LoVo (cell line): ENCODE measurements at places on chromosomes 1 and 21.

- peak; percentile 62 for DNase-seq
Measured at GRCh38 chr1:94805912-94806311, 14.2 kb upstream of the SLC44A3 start.

DNA sequence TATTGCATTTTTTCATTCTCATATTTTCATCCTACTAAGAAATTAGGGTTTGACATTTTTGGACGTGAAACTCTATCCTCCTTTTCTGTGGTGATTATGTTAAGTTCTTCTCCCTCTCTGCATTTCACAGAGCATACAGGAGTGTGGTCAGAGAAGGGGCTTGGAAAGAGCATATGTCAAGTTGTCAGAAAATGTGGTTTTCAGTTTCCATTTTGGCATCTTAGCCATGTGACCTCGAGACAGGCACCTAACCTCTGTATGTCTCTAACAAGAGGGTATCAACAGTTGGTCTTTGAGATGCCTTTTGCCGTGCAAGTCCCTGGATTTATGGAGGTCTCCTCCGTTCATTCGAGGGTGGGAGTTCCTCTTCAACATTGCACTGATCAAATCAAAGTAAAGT lies 140.7 kb downstream of the CYYR1 start:
- DNase-seq = no peak

DNA sequence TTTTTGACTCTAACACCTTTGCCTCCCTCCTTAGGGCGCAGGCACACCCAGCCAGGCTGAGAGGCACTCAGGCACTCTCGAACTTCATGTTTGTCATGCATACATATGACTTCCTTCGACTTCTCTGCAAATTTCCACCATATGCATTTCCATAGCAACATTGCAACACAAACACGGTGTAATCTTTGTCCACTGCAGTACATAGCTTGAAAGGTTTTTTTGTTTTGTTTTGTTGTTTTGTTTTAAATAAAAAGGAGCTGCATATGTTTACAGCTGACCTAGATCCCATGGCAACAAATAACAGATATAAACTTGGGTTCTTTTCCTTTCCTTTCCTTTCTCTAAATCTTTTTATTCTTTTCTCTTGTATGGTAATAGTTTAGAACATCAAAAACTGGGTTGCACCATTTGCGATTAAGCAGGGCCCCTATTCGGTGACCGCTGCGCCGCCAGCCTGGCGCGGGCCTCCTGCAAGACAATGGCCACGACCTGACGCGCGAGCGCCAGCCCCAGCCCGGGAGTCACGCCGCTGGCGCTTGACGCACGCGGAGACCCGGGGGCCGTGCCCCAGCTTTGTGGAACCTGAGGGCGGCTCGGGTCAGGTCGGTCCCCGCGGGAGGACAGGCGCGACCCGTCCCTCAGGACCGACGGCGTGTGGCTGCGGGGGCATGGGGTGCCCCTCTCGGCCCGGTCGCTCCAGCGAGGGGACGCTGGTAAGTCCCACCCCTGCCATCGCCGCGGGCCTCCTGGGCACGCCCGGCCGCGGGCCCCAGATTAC lies 35.2 kb downstream of the CCN1 start:
- no peak for DNase-seq

DNA sequence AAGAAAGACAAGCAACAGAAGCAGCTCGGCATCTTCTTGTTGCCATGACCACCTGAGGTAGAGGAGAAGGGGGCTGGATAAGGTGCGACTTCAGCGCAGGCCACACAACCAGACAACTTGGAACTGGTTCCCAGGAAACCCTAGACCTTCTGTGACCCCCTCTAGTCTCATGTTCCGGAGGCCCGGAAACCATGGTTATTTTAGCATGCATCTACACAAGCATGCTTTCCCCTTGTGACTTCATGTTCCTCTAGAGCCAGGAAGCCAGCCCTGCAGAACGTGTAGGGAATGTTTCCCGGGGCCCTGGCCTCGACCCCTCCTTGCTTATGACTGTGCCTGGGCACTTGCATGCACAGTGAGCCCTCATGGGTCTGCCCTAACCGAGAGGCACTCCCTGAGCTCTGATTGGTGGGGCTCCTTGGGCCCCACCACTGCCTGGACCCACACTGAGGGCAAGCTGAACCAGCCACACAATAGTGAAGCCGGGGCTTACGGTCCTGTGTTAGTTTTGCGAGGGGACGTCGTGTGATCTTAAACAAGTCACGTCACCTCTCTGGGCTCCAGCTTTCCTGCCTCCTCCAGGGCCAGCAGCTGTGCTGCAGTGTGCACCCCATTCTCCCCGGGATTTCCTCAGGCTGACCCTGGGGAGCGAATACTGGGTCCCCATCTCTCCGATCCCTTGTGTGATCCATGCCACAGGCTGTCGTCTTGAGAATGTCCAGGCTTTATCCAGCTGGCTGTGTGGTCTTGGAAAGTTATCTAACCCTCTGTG lies 12.0 kb upstream of the MX2 start:
- no peak for DNase-seq

- DNase-seq = no peak
Measured at GRCh38 chr1:207960346-207960745, 49.4 kb upstream of the CD34 start.

DNA sequence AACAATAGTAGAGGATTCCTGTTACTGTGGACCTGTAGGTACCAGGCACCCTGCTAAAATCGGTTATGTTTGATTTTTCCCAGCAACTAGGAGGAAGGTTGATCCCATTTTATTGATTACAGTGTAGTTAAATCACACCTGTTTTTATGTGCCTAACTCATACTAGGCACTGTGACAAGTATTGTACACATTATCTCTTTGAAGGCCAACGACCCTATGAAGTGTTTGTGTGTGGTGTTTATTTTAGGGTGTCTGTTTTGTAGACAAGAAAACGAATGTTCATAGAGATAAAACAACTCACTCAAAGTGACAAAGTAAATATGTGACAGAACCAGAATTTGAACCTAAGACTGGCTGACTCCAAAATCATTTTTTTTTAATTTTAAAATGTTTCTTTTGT lies 49.5 kb downstream of the FGGY start:
- no peak for DNase-seq

- no peak for DNase-seq
Measured at GRCh38 chr1:201142849-201143725, 11.2 kb downstream of the TMEM9 start.

DNA sequence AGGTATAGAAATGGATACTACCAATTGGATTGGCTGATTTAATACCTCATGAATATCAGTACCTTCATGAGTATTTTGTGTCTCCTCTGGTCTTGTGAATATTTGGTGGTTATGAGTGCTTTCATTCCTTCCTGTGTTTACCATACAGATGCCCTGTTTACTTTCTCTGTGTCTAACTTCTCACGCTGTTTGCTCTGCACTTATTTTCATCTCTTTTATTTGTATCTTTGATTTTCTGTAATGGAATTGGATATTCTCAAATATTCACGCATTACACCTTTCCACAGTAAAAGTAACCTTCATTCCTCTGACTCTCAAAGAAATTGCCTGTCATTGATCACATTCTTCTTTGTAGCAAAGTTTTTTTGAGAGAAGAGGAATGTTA lies 16.8 kb downstream of the CNST start:
- no peak for DNase-seq

- peak; percentile 27 for DNase-seq
Measured at GRCh38 chr1:51729824-51730301, 113.0 kb downstream of the OSBPL9 start.

DNA sequence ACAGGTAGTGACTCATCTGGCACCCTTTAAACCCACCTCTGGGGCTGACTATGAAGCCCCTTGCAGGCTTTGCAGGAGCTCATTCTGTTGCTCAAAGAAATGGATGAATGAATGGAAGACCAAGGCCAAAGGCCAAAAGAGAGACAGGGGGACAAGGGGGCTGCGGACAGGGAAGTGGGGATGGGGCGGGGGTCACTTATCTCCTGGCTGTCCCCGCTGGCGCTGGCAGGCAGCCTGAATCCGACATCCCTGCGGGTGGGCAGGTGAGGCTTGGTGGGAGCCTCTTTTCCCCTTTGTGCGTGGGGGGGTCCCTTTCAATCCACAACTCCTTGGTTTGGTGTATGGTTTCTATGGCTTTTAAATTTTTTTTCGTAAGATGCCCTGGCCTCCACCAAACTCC lies 239.6 kb upstream of the C1orf174 start:
- no peak for DNase-seq

- DNase-seq = no peak
Measured at GRCh38 chr1:226628612-226629155, 80.1 kb downstream of the STUM start.

- no peak for DNase-seq
Measured at GRCh38 chr1:98919211-98919610, 85.5 kb downstream of the PLPPR5 start.

DNA sequence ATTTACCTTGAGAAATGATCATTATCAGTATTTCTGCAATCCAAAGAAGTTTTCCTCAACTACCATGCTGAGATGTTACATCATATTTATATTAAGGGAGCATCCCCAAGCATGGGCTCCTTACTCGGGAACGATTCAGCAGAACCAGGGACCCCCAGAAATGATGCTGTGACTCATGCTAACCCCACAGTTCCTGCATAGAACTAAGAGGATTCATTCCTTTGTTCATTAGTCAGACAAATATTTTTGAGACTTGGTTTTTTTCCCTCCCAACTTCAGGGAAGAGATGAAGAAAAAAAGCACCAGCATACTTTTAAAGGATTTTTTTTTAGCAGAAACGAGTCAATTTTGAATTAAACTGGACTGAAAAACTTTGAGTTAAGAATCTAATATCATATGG lies 49.2 kb upstream of the COL24A1 start:
- DNase-seq = no peak

DNA sequence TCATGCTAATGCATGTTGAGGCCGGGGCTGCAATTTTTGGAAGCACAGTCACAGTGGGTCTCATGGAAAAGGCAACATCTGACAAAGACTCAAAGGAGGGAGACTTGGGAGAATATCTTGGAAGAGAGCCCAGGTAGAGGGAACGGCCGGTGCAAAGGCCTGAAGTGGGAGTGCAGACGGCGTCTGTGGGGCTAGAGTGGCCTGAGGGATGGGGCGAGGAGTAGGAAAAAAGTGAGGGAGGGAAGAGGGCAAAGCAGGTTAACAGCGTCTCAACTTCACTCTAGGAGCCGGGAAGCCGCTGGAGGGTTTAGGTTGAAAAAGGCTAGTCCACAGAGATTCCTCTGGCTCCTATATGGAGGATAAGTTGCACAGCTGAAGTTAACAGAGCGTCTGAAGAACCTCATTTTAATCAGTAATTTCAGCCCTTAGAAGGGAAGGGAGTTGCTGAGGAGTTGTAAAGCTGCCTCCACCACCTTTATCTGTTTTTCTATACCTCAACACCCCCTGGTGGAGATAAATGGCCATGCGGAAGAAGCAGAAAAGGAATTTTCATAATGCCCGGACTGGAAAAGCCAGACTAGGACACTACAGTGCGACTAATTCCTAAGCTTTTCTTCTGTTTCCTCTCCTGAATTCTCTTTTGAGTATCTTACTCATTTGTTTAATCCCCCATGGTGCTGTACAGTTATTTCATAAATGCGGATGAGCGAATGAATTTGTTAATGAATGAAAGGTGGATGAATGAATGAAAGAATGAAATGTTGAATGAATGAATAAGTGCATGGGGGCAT lies 78.7 kb upstream of the ZNF281 start:
- peak; percentile 76 for DNase-seq

- no peak for DNase-seq
Measured at GRCh38 chr1:246969621-246970020, 37.9 kb upstream of the AHCTF1 start.

GRCh38 chr1:7630378-7630777 lies 140.7 kb upstream of the VAMP3 start:
- DNase-seq = no peak

GRCh38 chr21:42970946-42971653 lies 3.3 kb upstream of the PKNOX1 start:
- no peak for DNase-seq

- DNase-seq = peak; percentile 59
Measured at GRCh38 chr1:167297222-167298214, 76.8 kb downstream of the POU2F1 start.

DNA sequence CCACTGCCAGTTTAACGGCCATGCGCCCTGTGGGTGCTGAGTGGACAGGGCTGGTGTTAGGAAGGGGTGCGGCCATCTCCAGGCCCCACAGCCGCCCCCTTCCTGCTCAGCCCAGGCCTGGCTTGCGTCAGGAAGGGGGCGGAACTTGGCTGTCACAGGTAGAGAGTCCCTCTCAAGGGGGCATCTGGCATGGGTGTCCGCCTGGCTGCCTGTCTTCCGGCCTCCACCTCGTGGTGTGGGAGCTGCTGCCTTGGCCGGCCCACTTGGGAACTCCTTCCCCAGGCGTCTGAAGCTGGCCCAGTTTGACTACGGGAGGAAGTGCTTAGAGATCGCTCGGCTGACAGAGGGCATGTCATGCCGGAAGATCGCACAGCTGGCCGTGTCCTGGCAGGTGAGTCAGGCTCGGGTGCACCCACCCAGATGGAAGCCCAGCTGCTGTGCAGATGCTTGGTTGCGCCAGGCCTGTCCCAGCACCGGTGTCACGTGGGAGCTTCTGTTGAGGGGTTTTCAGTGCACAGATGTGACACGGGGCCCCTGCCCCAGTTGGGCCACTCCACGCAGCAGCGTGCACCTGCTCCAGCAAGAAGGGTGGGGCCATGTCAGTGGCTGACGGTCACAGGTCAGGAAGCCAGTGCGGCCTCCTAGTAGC lies 9.1 kb upstream of the ATAD3B start:
- DNase-seq = no peak

DNA sequence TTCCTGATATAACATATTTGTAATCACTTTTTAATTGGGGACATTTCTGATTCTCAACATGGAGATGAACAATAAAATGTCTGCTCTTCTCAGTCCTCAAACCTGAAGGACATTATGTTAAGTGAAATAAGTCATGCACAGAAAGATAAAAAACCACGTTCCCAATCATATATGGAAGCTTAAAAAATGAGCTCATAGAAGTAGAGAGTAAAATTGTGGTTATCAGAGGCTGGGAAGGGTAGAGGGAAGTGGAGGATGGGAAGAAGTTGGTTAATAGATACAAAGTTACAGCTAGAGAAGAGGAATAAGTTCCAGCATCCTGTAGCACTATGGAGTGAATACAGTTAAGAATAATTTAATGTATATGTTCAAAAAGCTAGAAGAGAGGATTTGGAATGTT lies 1.5 kb upstream of the CD48 start:
- no peak for DNase-seq

DNA sequence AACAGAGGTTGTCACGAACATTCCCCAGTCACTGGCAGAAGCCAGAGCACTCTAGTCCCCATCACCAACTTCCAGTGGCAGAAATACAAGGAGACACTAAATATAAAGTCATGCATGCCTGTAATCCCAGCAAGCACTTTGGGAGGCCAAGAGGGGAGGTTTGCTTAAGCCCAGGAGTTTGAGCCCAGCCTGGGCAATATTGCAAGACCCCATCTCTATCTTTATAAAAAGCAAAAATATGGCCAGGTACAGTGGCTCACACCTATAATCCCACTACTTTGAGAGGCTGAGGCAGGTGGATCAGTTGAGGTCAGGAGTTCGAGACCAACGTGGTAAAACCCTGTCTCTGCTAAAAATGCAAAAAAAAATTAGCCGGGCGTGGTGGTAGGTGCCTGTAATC lies 6.4 kb downstream of the CYB5RL start:
- no peak for DNase-seq
